ENCODE measurements at places on chromosomes 5 and 9.

DNA sequence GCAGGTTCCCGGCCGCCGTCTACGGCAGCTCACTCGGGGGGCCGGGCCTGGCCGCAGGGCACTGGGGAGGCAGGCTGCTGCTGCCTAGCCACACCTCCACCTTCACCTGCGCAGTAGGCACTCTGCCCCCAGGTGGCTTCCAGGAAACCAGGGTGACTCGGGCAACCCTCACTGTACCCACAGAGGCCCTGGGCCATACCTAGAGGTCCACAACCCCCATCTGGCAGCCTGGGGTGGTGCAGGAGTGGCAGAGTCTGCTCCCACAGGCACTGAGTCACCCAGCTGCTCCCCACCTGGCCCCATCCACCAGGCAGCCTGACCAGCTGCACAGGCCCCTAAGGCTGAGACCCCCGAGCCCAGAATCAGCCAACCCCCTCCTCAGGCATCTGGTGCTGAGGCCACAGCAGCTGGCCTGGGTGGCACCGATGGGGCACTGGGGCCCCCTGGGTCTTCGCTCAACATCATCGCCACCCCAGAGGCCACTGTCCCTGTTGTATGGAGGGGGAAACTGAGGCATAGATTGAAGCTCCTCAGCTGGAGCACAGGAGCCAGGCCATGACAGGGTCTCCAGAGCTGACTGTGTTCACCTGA, 70.2 kb downstream of the KCNT1 start:
- peak; percentile 83 for DNase-seq

- DNase-seq, result no peak
These were observed 167.7 kb upstream of the MPDZ start for GRCh38 chr9:13446938-13447842.

GRCh38 chr5:74372051-74372450, 268.5 kb downstream of the ENC1 start:
- DNase-seq, result no peak

- DNase-seq, result no peak
These were observed 57.0 kb downstream of the SECISBP2 start for GRCh38 chr9:89375191-89375760.

- peak; percentile 34 for DNase-seq
These were observed 206.3 kb downstream of the GABBR2 start for GRCh38 chr9:98502311-98502975.

DNA sequence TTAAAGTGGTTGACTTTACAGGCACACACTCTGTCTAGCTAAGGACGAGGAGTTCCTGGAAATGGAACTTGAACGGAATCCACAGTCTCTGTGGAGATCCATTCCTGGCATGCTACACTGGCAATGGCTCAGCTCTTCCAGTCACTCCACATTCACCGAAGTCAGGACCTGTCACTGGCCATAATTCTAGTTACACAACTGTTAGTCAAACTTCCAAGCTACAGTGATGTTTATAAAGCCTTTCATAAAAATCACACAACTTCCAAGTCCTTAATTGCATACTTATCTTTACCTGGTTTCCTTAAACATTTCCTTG, 15.7 kb downstream of the CDC14B start:
- DNase-seq, result no peak

DNA sequence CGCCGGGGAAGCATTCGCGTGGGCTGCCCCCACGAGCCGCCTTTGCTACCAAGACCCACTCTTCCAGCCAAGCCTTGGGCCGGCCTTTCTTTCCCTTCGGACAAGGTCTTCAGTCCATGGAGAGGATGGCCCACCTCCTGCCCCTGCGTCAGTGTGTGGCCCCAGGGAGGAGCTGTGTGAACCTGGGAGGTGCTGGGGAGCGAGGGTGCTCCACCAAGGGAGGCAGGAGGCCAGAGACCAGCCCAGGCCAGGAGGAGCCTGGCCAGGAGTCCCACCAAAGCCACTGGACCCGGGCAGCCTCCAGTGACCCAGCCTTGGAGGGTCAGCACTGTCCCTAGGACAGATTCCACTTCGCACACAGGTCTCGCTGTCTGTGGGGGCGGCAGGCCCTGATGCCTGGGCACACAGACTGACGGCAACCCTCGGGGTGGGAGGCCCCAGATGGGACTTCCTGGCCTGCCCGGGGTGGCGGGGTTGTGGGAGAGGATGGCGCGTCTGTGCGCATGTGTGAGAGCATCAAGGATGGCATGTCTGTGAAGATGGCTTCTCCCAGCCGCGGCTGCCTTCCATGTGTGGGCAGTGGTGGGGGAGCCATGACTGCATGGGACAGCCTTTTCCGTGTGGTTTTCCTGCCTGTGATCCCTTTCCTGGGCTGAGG, 113.3 kb upstream of the LPCAT1 start:
- DNase-seq, result no peak

Data from 8988T (cell line).